ENCODE measurements at places on chromosomes 16 and 17. TPM values are rescaled to one million over a fixed set of nuclear protein-coding genes. Genes with fewer than 3 reads are reported as not detected.

PYCARD gene
- 118 TPM for total RNA-seq

CCL4 gene
- total RNA-seq: not detected

DNA sequence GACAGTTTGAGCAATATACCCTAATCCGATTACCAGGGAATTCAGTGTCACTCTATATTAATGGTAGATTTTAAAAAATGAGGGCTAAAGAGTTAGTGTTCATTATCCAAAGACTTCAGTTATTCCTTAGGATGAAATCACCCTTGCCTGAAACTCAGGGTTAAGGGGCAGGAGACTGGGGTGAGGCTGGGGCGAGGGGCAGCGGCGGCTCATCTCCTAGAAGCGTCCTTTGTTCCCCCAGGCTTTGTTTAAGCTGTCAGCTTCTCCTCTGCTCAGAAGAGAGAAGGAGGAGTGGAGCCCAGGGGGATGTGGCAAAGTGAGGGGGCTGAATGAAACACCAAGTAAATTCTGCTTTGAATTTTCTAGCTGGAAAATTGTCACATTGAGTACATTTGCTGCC lies 117.7 kb upstream of the ELAC2 start:
- DNase-seq: no peak

CCL18 gene
- total RNA-seq: not detected

MLST8 gene
- 98.9 TPM for total RNA-seq

HSD11B2 gene
- total RNA-seq: 18.3 TPM

DNA sequence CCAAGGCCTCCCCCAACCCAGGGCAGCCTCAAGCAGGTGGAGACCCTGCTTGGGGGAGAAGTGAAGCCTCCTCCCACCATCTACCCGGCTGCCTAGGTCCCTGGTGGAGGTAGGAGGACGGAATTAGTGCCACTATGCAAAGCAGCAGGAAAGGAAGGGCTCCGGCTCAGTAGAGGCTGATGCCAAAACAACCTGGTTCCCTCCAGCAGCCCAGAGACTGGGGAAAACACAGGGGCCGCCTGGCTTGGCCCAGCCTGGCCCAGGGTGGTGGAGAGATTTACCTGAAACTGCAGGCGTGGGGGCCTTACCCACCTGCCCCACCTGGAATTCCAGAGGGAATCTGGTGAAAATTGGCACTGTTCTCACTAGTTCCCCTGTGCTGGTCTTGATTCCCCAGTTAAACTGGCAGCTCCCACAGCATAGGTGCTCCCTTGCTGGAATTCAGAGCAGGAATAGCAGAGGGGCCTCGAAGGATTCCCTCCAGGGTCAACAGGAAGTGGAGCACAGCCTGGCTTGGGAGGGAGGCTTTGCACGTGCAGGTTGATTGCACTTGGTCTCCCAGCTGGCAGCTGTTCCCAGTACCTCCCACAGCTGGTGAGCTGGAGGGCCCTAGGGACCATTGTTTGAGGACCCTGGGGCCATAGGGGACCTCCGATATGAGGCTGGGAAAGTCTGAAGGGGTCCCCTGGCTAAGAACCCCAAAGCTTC lies 4.5 kb downstream of the CD79B start:
- no peak for DNase-seq

Data from HT-29 (cell line).